Liver (tissue), 10 donors: ENCODE measurements at places on chromosomes 13 and 19. TPM values are rescaled to one million over a fixed set of nuclear protein-coding genes. Genes with fewer than 3 reads are reported as not detected.

DNA sequence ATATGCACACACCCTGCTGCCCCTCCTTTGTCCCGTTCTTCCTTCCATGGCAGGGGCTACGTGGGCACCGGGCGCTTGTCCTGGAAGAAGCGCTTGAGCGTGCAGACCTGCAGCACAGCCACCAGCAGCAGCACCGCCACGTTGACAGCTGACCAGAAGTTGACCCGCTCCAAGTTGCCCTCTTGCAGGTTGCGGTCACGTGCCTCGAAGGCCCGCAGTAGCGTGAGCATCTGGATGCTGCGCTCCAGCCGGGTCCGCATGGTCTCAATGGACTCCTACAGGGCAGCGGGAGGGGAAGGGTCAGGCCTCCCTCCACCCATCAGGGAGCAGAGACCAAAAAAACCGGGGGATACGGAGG, 3.1 kb downstream of the TMED1 start:
- DNase-seq = no peak

GRCh38 chr13:45683701-45684100, 18.4 kb upstream of the CBY2 start:
- no peak for DNase-seq

GRCh38 chr13:74770361-74770760, 636.2 kb upstream of the KLF12 start:
- no peak for DNase-seq

- DNase-seq = no peak
Observed at GRCh38 chr19:4704317-4704673, 19.3 kb downstream of the DPP9 start.

- DNase-seq = no peak
Observed at GRCh38 chr13:104024416-104025170, 958.4 kb upstream of the SLC10A2 start.

DNA sequence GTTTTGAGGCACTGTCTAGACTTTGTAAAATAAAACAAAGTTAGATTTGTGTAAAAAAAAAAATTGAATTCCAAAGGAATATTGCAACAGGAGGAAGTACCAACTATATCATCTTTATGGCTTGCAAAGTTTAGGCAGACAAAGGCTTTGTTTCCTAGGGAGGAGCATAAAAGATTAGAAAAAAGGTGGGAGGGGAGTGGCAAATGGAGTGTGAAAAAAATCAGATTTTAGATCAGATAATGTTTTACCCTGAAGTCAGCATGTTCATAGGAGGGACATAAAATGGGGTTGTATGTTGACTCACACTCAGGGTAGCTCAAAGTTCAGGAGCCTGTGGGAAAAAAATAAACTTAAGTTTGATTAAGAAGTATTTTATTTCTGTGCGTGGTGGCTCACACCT, 3.7 kb downstream of the ZNF85 start:
- no peak for DNase-seq

DNA sequence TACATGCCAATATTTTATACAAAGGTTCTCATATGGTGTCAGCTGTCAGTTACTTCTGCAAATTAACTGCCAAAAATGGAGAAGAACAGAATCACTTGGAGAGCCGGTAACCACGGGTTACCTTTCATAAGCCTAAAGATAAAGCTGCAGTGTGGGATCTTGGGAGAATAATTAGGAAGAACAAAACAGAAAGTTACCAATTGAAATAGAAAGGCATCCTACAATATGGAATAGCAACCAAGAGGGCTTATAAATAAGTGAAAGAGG, 74.2 kb downstream of the TSHZ3 start:
- no peak for DNase-seq

GRCh38 chr13:22336460-22336859, 665.6 kb downstream of the FGF9 start:
- no peak for DNase-seq

DNA sequence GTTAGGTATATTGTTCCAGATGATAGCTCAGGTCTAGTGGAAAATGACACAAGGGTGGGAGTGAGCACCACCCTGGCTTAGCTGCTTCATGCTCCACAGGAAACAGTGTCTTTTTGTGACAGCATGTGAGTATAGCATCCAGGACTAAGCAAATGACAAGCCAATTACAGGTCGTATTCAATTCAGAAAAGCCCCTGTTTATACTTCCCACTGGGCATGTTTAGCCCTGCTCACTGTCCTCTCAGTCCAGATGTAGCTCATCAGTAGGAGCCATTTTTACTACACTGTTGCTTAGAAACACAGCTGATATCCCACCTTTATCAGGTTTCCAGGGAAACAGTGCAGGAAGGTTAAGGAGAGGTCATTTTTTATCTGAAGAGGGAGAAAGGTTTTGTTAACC, 8.0 kb downstream of the ABHD13 start:
- DNase-seq = no peak

DNA sequence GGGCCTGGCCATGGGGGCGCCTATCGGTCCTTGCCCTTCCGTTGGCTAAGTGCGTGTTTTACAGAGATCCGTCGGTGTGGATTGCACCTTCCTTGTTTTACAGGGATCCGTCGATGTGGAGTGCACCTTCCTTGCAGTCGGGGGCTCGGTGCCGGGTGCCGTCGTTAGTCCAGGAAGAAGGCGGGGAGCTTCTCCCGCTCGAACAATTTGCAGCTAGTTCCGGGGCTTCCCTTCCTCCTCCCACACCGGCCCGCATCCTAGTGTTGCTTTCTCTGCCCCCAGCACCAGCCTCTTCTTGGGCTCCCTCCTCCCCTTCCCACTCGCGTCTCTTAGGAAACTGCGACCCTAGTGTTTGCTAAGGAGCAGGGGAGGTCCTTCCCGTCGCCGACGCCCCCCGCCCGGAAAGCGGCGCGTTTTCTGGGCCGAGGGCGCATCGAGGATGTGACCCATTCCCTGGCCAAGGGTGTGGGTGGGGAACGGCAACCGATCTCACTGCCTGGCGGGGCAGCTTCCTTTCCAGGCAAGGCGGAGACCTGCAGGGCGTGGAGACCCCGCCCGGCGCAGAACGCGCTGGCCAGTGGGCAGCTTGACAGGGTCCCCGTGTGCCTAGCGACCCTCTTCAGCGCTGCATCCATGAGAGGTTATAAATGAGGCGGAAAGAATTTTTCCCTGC, 75.7 kb upstream of the ZNF91 start:
- no peak for DNase-seq

ZNF606 gene
- total RNA-seq = 8.7 TPM

STX10 gene
- 15.7 TPM for total RNA-seq

TYK2 gene
- total RNA-seq = 60.0 TPM

PSPN gene
- total RNA-seq = 0.75 TPM
